ENCODE measurements at places on chromosomes 16 and 17.
A peak's percentile ranks its signal among the peaks of the same experiment; 100 is the strongest.

- DNase-seq, result peak; percentile 97
These were observed 31.0 kb upstream of the ARL4D start for GRCh38 chr17:43367737-43368242.

DNA sequence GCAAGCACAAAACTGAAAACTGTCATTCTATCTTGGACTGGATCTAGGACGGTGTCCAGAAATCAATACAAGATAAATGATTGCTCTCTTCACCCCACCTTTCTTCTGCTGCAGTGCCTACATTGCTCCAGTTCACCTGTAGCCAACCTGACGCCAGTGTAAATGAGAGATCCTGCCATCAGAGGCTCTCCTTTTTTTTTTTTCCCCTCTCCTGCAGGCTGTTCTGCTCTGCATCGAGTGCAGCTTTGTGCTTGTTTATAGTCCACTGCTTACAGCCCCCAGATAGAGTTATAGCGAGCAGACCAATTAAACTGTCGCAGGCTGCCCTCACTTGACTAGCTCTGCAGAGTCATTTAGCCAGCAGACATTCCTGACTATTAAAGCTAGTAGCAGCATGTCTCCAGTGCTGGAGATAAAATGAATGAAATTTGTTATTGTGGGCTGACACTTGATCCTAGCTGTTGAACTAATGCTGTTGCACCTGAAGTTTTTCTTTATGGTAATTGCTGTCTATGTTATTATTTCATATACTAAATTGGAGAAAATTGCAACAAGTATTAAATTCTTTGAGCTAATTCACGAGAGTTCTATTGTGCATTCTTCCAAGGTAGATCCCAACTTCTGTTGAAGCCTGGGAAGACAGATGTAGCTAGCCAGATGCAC lies 257.1 kb downstream of the FTO start:
- DNase-seq, result no peak

- DNase-seq, result no peak
These were observed 7.4 kb downstream of the ARRB2 start for GRCh38 chr17:4717791-4718190.

- DNase-seq, result no peak
These were observed 182.4 kb downstream of the HS3ST4 start for GRCh38 chr16:25874196-25874595.

GRCh38 chr17:45867702-45868101 lies 23.0 kb downstream of the SPPL2C start:
- DNase-seq, result no peak

DNA sequence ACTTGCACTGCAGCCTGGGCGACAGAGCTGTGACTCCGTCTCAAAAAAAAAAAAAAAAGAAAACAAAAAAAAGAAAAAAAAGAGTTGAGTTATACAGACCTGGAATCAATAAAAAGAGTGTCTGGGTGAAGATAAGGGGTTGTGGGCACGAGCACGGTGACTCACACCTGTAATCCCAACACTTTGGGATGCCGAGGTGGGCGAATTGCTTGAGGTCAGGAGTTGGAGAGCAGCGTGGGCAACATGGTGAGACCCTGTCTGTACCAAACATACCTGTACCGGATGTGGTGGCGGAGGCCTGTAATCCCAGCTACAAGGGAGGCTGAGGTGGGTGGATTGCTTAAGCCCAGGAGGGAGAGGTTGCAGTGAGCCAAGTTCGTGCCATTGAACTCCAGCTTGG lies 1.3 kb upstream of the TRAP1 start:
- no peak for DNase-seq

GRCh38 chr17:39761861-39762496 lies 24.2 kb downstream of the GRB7 start:
- DNase-seq, result no peak

- no peak for DNase-seq
These were observed 6.8 kb downstream of the MEAK7 start for GRCh38 chr16:84497418-84498222.

DNA sequence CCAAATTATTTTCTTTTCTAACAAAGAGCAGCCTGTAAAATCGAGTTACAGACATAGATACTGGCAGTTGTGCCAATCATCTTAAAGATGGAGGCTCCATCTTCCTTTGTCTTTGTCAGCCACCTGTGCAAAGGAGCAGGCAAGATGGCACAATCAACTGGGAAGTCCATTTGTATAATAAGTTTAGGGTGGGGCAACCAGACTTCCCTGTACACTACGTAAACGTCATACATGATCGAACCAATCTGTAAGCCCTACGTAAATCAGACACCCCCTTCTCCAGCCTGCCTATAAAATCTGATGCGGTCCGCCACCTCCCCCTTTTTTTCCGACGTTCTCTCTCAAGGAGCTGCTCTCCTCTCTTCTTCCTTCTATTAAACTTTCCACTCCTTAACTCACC lies 31.4 kb upstream of the MEAK7 start:
- no peak for DNase-seq

DNA sequence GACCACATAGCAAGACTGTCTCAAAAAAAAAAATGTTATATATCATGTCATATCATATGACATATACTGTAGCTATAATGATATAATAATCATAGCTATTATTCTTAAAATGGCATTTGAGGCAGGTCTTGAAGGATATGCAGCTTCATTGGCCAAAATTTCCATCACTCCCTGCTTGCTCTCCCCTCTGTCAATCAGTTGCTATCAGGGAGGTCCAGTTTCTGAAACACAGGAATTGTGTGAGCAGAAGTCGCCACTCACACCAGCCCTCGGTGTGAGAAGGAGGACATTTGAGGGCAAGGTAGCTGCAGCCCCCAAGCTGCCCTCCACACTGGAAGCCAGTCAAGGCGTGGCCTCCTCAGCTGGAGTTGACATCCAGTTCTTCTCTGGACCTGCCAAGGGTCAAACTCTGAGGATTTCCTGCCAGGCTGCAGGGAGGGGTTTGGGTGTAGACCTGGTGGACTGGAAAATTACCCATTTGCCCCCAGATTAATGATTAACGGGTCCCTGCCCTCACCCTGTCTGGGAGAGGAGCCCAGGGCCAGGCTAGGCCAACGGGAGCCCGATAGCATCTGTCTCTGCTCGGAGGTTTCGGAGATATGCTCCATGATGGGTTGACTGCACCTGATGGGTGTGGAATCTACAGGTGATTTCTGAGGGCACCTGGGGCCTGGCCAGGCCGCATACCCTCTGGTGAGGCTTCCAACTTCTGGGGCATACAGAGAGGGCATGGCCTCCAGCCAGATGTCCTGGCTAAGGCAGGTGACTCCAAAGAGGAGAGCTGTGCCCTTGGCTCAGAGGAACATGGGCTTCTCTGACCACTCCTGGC lies 18.8 kb downstream of the WNT9B start:
- DNase-seq, result no peak

GRCh38 chr17:62933501-62934385 lies 32.3 kb upstream of the TANC2 start:
- peak; percentile 21 for DNase-seq

- no peak for DNase-seq
These were observed 31.0 kb downstream of the MMP15 start for GRCh38 chr16:58056580-58056979.

DNA sequence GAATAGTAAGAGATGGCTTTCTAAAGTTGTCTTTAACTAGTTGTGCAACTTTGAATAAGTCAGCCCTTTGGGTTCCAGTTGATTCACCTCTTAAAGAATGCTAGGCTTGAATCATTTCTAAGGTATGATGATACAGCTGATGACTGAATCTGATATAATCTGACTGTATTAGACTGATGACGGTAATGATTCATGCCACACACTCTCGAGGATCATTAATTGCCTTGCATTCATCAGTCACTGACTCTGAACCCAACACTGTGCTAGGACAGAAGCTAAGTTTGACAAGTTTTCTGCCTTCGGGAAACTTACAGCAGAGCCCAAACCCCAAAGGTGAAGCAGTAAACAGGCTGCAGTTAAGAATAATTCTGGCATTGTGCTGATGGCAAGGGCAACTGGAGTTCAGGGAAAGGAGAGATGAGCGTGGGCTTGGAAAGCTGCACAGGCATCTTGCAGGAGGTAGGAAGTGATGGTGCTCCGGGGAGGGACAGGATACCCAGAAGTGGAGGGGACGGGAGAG lies 25.8 kb downstream of the ASIC2 start:
- DNase-seq, result peak; percentile 67

- DNase-seq, result no peak
These were observed 82.8 kb downstream of the TNFRSF13B start for GRCh38 chr17:16889088-16889465.

Data from RPMI7951 (cell line).